ENCODE measurements at places on chromosomes 3 and 15.

- DNase-seq = no peak
These were observed 33.7 kb upstream of the TMC3 start for GRCh38 chr15:81407718-81408117.

GRCh38 chr3:23567917-23568316 lies 237.8 kb upstream of the UBE2E1 start:
- DNase-seq = peak; percentile 95

DNA sequence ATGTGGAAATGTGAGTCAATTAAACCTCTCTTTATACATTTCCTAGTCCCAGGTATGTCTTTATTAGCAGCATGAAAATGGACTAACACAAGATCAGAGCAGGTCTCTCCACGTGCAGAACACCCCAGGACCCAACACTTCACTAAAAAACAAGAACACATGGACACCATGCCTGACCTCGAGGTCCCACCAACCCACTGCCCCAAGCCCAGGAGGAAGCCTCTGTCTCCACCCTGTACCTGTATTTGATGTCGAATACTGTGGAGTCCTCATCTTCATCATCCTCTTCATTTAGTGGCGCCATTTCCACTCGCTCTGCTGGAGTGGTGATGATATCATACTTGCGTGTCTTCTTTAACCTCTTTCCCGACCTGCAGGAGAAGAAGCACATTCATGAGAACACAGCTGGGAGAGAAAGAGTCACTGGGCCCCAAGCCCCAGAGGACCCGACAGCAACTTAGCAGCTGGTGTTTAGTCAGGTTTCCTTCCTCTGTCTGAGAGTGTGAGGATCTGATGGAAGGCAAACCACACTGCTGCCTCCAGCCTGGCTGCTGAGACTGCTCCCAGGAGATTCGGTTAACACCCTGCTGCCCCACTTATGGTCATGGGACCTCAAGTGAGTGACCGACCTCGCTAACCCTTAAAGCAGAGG lies 25.5 kb downstream of the FAM174B start:
- peak; percentile 79 for DNase-seq

- no peak for DNase-seq
These were observed 43.0 kb downstream of the GASK1A start for GRCh38 chr3:43022121-43022520.

- peak; percentile 20 for DNase-seq
These were observed 136.7 kb upstream of the DAZL start for GRCh38 chr3:16741890-16742289.

DNA sequence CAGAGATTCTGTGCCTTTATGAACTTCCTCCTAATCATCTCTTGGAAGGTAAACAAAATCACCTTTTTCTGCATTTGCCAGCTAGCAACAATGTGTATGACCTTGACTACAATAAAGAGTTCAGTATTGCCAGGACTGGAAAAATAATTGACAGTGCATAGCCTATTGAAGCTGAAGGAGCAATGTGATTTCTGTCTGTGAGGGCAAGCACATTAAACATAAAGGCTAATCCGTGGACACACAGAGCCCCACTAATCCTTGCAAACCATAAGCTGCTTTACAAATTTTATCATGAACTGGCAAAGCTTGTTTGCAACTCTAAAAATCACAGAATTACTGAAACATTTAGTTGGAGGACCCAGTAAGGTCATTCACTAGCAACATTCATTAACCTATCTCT lies 563.8 kb downstream of the PYDC2 start:
- DNase-seq = no peak

DNA sequence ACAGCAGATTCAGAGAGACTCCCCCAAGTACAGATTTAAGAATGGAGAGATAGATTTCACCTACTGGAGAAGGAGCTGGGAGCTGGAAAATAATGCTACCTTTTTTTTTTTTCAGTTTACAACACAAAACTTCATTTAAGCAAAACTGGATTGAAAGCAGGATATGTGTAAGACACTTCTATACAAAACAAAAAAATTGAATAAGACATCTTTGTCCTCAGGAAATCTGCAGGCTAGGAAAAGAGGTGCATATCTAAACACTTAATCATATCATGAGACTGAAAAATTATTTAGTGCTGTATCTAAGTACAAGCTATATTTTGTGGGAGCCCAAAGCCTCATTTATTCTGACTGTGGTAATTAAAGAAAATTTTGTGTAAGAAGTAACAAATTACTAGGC lies 516.1 kb downstream of the ZIC1 start:
- DNase-seq = no peak

DNA sequence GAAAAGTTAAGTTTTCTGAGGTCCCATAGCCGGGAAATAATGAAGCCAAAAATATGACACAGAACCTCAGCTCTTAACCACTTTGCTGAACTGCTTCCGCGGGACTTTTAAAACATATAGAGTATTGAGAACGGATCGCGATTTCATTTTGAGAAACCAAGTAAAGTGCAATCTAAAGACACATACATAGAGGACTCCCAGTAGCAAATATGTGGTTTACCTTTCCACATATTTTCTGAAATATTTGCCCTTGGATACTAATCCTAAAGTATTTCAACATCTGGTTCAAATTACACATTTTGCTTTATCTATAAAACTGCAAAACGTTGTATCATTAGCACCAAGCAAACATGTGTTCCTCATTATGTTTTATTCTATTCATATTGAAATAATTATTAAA lies 776.5 kb downstream of the ROBO2 start:
- DNase-seq = no peak

GRCh38 chr15:98734466-98735199 lies 86.3 kb downstream of the IGF1R start:
- DNase-seq = peak; percentile 54

GRCh38 chr3:46989146-46989810 lies 9.8 kb downstream of the NBEAL2 start:
- DNase-seq = no peak

GRCh38 chr3:171699601-171700000 lies 110.7 kb downstream of the PLD1 start:
- DNase-seq = no peak

DNA sequence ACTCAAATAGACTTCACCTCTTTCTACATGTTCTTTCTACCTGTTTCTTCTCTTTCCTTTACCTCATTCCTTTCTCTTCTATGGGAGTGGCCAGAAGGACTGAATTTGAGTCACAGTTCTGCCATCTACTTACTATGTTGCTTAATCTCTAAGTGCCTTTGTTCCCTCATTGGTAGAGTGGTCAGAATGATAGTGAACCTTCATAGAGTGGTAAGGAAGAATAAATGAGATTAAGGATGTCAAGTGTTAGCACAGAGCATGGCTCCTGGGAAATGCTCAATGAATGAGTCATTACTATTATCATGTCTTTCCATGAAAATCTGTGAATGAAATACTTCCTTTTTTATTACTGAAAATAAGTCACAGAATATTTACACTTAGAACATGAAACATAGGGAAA lies 17.5 kb downstream of the TMEM207 start:
- DNase-seq = peak; percentile 54

DNA sequence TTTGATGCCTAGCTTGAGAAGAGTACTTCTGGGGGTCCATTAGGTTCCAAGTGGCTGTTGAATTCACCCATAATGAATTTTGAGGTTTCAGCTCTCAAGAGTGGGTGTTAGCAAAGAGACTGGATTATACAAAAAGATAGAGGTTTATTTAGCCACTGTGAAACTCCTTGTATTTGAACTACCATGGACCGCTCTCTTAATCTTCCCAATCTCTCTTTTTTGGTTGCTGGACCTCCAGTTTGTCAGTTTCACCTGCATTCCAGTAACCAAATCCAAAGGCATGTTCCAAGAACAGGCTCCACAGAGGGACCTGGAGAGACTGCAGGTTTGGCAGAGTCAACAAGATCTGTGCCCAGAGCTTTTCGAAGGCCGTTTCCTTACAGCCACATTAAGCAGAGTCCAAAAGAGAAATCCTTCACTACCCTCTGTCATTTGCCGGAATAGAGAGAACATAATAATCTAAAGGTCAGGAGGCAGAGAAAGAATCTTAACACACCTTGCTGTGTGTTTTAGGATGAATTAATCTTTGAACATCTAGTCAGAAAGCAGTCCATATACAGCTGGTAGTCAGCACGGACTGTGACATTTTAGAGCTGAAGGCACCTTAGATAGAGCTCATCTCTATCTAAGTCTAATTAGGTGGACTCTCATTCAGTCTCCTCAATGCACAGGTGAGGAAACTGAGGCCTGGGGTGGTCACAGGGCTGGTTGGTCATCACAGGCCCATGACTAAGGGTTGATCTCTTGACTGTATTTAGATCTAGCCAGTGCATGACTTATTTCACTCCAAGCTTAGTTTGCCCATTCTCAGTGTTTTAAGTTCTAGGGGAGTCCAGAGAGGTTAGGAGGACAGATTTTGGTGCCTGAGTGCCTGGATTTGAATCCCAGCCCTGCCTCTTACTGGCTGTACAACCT lies 1.3 kb downstream of the ABHD2 start:
- DNase-seq = no peak

DNA sequence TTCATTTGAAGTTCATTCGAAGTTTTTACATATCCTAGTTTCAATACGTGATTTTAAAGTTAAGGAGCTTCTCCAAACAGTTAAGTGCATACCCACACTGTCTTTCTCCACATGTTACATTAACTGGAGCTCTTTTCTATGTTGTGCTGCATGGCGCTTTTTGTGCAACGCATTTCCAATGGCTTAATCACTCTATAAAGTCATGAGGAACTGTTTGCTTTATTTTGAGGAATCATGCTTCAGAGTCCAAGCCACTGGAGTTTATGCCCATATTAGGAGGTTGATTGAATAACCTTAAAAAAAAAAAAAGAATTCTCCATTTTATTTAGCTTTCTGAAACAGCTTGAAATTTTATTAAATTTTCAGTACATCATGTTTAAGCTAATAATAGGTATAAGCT lies 109.4 kb upstream of the MBNL1 start:
- peak; percentile 56 for DNase-seq

DNA sequence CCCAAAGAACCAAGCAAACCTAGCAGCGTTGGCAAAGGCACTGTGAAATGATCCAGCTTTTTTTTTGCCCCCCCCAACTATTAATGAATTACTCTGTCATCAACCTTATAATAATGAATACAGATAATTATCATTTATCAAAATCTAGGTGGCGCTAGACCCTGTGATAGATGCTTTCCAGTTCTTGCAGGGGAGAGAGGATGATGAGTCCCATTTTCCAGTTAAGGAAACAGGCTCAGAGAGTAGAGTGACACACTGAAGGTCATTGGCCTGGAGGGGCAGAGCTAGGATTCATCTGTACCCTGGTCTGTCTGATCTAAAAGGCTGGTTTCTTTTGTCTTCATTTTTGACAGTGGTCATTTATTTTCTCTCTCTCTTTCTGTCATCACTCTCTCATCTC lies 5.0 kb downstream of the ACOX2 start:
- DNase-seq = peak; percentile 28

- peak; percentile 34 for DNase-seq
These were observed 66.5 kb upstream of the TBL1XR1 start for GRCh38 chr3:177263615-177264368.

DNA sequence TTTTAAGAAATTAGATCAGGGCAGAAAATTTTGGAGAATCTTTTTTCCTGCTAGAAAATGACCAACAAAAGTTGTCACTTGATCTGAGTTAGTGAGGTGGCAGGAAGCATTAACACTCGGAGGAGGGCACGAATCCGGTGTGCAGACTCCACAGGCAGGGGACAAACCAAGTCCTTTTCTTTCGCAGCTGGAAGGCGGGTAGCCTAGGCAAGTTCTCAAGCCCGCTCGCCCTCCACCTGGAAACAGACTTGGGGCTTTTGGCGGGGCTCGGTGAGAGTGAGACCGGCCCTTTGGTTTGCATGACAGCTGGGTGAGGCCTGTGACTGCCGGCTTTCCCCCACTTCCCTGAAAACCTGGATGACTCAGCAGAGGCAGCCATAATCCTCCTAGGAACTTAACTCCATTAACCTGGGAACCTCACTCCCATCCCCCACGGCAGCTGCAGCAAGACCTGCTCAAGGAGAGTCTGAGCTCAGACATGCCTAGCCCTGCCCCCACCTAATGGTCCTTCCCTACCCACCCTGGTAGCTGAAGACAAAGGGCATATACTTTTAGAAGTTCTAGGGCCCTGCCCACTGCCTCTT lies 134.8 kb downstream of the MFSD1 start:
- DNase-seq = no peak

DNA sequence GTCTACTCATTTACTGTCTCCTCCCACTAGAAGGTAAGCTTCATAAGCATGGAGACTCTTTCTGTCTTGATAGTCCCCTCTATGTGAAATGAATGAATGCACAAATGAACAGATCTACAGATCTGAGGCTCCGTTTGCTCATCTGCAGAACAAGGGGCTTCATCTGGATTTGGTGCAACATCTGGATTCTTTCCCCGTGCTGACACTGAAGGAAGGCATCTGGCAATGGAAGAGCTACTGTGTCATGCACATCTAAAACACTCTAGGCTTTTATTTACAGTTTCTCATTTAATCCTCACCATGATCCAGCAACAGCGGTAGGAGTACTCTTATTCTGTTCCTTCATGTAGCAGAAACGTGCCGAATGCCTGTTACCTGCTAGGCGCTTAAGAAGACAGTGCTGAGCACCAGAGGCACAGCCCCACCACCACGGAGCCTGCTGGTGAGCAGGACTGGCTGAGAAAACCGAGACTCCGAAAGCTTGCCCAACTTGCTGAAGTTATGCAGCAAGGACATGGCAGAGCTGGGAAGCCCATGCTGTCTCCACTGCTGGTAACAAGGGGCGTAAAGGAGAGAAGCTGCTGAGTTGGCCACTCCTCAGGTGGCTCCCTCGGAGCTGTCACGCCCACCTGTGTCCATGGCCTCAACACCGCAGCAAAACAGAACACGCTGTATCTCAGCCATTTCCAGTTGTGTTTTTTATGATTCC lies 31.1 kb downstream of the LSM3 start:
- peak; percentile 73 for DNase-seq

GRCh38 chr3:195160257-195160898 lies 110.6 kb downstream of the XXYLT1 start:
- DNase-seq = peak; percentile 86

DNA sequence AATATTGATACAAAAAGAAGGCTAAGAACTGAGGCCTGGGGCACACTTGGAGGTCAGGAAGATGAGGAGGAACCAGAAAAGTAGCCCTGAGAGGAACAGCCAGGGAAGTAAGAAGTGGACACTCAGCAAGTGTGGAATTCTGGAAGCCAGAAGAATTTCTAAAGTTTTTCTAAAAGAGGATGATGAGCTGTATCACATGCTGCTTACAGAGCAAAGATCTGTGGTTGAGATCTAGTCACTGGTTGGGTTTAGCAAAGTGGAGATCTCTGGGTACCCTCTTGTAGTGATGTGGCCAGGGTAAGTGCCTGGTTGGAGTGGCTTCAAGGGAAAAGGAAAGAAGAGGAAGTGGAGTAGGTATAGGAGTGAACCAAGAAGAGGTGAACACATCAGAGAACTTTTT lies 95.4 kb upstream of the DAZL start:
- no peak for DNase-seq

- DNase-seq = no peak
These were observed 24.4 kb upstream of the PLA2G4E start for GRCh38 chr15:42045211-42045615.

DNA sequence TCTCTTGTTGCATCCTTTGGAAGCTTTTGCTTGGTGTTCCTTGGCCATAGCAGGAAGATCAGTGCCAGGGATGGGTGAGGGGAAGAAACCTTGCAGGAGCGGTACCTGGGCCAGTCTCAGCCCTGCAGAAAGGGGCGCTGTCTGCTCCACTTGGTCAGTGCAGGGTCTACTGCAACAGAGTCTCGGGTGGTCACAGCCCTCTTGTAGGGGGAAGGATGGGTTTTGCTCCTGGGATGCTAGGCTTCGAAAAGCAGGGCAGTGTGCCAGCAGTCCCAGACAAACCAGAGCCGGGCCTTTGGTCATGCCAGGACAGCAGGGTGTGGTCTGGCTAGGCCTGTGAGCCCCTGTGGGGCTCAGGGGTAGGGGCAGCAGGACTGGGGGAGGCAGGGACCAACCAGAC lies 186.7 kb downstream of the APBA2 start:
- no peak for DNase-seq

GRCh38 chr3:122564155-122564912 lies at the start of the genes DTX3L and PARP9:
DTX3L (plus strand) TSS chr3:122564338; CDS start chr3:122564427, 89 bp downstream.
PARP9 (minus strand) TSS chr3:122564300; CDS start chr3:122559620, 4,680 bp downstream.
- DNase-seq = peak; percentile 88

All from mesenchymal stem cell (in vitro differentiated cells and primary cell).